ENCODE measurements at places on chromosomes 2 and 18.

GRCh38 chr18:3892152-3892551 lies 442.2 kb downstream of the TGIF1 start:
- no peak for DNase-seq

GRCh38 chr2:46876741-46877384 lies 38.7 kb downstream of the MCFD2 start:
- no peak for DNase-seq

DNA sequence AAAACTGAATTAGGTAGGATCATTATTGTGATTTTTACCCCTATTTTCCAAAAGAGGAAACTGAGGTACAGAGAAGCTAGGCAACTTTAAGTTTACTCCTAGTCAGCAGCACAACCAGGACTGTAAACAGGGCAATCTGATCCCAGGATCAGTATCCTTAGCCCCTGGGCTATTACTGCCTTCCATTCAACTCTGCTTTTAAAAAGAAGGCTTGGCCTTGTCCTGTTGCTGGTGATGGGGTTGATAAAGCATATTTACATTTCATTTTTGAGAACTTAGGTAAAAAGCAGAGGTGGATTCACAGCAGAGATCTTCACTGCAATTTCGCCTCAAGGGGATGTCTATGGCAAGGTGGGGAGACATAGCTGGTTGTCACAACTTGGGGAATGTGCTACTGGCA lies 148.5 kb downstream of the GALNT14 start:
- DNase-seq, result no peak

- DNase-seq, result no peak
Measured at GRCh38 chr2:189585226-189585756, 4.7 kb upstream of the SLC40A1 start.

GRCh38 chr2:26174691-26175465 lies 2.0 kb downstream of the GAREM2 start:
- no peak for DNase-seq

GRCh38 chr2:46802665-46803546 lies 112.7 kb downstream of the MCFD2 start:
- DNase-seq, result no peak

DNA sequence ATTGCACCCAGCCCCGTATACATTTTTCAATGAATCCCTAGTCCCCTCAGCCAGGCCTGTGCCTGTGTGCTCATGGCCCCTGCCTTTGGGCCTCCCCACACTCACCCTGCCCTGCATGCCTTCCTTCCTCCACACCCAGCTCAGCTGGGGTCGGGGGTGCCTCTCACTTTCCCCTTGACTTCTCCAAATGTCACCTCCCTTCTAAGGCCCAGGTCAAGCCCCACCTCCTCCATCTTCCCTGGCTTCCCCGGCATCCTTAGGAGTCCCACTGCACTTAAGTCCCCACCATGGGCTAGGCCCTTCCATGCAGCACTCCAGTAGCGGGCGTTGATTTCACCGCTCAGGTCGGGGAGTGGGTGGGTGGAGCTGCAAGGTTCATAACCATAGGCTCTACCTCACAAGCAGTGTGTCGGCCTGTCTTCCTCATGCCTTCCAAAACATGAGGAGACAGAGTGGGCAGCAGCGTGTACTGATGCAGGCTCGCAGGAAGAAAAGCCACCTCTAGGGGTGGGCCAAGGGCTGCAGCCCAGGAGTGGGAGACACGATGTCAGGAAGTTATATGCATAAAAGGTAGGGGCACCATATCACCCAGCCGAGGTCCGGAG lies 47.7 kb downstream of the DNMT3A start:
- no peak for DNase-seq

DNA sequence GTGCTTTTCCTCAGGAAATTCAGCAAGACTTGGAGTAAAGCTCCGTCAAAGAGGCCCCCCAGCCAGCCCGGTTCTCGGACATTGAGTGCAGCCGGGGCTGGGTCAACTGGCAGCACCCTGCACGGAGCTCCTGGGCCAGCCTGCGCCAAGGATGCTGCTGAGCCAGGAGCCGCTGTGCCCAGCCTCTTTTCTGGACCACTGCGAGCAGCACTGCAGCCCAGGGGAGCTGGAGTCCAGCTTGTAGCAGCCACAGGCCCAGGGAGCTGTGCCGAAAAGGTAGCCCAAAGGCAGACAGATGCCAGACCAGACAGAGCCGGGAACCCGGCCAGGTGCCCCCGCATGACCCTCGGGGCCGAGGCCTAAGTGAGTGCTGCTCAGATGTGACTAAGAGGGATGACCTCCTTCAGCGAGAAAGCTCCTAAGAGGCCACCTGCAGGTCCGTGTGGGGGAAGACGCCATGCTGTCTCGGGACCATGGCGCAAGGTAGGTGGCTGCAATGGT lies 7.3 kb downstream of the CLHC1 start:
- peak; percentile 21 for DNase-seq

DNA sequence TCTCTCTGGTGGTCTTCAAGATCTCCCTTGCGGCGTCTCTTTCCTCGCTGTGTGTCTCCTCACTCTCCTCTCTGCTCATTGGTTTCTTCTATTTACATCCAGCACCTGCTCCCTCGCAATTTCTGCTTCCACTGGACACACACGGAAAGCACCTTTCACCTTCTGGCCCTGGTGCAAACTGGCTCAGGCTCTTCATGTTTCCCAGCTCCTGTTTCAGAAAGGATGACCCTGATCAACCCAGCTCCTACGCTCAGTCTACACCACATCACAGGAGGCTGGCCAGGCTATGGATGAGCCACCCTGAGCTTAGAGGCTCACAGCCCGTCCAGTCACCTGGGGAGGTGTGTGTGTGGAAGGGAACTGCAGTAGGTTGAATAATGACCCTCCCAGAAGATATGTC lies 72.7 kb downstream of the MCFD2 start:
- no peak for DNase-seq

- no peak for DNase-seq
Measured at GRCh38 chr2:152537081-152537651, 180.1 kb downstream of the PRPF40A start.

- DNase-seq, result no peak
Measured at GRCh38 chr2:120594856-120595685, 140.6 kb upstream of the GLI2 start.
